AG04449 (cell line): ENCODE measurements at places on chromosomes 5 and 9.

GRCh38 chr5:56206126-56206910 lies 26.8 kb downstream of the ANKRD55 start:
- DNase-seq: peak; percentile 37

- DNase-seq: no peak
Observed at GRCh38 chr5:171221916-171222315, 87.1 kb upstream of the TLX3 start.

GRCh38 chr9:69571032-69571431 lies 101.1 kb downstream of the APBA1 start:
- DNase-seq: no peak

DNA sequence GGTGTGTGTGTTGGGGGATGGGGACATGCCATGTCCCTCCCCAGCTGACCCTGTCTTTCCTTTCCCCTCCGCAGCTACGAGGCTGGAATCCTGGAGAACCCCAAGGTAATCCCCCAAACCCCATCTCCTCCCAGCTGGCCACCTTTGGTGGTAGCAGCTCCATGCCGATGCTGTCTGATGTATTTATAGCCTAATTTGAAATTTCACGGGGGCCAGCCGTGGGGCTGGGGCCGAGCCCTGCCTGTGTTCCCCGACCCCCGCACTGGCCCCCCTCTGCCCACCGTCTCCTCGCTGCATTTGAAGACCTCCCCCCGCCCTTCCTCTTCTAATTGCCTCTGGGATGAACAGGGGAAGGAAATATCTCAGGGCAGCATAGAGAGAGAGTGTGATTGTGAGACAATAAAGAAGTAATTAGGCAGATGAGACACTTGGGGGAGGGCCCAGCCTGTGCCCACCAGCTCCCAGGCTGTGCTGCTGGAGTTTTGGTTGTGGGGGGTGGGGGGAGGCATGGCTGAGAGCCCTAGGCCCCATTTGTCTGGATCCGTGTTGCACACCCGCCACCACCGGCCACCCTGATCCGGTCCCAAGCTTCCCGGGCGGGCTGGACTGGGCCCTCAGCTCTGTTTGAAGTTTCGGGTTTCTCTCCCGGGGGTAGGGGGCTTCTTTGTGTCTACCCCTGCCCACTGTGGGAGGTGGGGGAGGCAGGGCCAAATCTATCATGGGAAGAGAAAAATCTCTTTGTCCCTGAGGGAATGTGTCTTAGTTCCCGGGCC lies 26.8 kb downstream of the ASS1 start:
- no peak for DNase-seq

DNA sequence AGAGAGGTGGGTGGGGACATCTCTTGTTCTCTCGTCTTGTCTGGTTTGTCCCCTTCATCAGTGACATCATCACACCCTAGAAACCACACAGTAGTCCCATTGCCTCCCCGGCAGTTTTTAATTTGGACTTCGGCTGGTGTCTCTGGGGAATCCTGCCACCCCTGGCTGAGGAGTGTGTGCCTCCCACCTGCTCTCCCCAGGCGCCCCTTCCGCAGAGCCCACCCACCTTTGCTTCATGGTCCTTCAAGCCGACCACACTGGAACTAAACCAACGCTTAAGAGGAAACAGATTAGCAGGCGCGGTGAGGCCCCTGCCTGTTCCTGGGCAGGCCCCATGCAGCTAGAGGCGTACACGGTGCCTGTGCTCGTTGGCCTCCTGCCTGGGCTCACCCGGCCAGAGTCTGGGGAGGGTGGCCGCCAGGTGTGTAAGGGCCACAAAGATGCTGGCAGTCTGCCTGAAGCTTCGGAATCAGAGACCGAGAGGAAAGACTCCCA lies 107.6 kb upstream of the SPRY4 start:
- no peak for DNase-seq

- no peak for DNase-seq
Observed at GRCh38 chr5:12662545-12663314, 758.5 kb upstream of the CTNND2 start.

- DNase-seq: no peak
Observed at GRCh38 chr5:154031937-154032489, 6.7 kb downstream of the FAM114A2 start.

GRCh38 chr5:93395971-93396379 lies 185.0 kb downstream of the NR2F1-AS1 start:
- no peak for DNase-seq

- DNase-seq: no peak
Observed at GRCh38 chr5:127774221-127774620, 71.0 kb downstream of the CCDC192 start.

DNA sequence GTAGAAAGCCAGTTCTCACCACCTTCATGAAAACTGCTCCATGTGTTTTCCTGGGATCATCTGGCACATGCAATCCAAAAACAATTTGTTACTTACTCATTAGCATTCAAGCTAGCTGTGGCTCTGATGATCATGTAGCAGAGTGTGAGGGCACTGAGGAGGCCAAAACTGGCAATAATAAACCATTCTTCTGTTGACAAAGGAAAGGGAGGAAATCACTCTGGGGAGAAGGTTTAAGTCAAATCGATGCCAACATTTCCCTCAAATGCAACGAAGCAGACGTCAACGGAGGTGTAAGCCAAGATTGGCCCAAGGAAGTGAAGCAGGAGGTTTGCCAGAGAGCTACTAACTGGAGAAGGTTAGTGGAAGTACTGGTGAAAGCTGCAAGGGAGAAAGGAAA lies 55.7 kb upstream of the TBC1D9B start:
- DNase-seq: no peak

DNA sequence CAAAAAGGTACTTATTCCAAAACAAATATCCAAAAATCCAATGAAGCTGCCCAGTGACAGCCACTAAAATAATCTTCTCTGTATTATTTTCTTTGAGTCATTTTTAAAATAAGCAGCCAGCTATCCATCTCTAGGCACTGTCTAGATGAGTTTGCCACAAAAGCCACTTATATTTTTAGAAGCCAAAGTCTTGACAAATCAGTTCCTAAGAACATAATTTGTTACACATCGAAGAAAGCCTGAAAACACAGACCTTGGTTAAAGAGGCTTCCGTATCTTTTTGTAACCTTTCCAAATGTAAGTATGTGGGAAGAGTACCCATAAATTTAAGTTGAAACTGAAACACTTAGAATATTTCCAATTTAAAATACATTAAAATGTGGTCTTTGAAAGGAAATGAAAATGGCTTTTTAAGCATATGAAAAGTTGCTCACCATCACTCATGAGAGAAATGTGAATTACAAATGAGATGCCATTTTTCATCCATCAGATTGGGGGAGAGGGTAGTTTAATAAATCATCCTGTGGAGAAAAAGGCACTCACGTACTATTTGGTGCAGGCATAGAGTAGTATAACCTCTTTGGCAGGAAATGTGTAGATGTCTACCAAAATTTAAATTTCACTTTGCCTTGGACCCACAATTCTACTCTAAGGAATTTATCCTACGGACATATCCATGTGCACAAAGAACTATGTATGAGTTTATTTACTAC lies 180.4 kb downstream of the MLLT3 start:
- DNase-seq: no peak

DNA sequence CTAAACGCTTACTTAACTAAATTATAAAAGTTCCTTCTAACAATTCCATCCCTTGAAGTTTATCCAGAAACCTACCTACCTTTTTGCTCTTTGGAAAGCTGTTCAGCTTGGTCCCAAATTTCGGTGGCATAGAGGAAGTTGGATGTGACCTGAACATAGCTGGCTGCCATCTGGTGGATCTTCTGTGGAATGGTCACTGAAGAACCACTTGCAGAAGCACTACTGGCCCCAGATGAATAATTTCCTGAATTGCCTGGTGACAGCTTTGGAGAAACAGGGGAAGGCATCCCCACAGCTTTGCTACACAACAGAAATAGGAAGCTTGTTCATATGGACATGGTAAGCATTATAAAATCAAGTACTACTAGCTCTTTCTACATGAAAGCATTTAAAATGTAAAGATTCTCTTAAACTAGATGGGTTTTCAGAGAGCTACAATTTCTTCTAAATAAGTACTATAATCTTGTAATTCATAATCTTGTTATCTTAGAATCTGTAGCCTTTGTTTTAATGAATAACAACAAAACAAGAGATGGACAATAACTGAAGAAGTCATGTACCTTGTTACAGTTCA lies 9.9 kb downstream of the LEAP2 start:
- DNase-seq: no peak

DNA sequence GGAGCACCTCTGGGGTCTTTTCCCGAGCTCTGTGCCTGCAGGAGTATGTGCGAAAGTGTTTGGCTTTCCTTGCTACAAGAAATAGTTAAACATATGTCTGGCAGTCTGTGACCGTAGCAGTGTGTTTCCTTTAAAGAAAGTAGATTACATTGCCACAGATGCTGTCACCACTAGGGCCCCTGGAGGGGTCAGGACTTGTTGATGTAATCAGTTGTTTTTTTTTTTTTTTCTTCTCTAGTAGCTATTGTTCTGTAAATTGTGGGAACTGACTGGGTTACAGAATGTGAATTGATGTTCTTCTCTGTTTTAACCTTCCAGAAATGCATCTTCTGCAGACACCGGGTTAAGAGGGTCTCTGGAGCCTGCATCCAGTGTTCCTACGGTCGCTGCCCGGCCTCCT lies 345.6 kb downstream of the KDM4C start:
- DNase-seq: no peak

- no peak for DNase-seq
Observed at GRCh38 chr5:123545506-123545905, 33.5 kb downstream of the CSNK1G3 start.

DNA sequence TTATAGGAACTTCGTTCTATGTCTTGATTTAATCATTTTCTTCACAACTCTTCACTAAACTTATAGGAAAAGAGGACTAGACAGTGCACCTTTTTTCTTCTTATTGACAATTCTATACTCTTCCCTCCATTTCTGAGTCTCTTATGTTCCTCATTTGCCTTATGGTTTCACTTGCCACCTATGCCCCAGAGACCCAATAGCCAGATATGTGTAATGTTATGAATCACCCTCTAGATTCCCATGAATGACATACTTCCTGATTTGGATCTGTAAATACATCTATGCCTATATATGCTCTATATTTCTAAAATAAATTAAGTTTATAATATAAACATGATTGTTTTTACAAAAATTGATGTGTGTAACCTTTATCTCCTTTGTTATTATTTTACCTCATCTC lies 514.1 kb upstream of the MEF2C start:
- no peak for DNase-seq

DNA sequence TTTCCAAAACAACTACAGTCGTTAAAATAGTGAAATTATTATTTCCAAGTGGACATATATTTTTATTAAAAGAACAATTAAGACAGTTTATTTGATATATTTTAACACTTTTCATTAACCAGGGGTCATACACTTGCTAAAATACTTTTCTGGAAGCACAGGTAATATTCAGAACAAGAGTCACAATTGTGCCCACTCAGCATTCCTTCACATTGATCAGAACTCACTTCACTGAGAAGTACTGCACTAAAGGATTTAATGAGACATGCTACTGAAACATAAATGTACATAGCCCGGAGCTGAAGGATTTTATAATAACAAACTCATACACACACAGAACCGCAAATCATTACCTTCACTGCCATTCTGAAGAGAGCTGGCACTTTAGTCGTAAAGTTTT lies 361.8 kb downstream of the ARL15 start:
- no peak for DNase-seq

DNA sequence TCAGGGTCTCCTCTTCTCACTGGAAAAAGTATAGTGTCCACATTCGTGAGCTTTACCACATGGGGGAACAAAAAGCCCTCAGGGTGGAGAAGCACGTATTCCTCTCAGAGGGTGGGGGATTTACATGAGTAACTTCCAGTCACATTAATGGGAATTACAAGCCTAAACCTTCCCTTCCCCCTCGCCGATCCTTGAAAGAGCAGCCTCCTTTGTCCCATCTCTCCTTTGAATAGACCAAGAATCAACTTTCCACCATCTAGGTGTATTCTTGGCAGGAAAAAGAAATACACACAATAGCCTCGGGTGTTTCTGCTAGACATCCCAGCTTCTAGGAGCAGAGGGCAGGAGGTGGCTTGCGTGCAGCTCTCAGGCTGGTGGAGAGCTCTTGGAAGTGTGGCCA lies 144.4 kb downstream of the ZNF462 start:
- no peak for DNase-seq

DNA sequence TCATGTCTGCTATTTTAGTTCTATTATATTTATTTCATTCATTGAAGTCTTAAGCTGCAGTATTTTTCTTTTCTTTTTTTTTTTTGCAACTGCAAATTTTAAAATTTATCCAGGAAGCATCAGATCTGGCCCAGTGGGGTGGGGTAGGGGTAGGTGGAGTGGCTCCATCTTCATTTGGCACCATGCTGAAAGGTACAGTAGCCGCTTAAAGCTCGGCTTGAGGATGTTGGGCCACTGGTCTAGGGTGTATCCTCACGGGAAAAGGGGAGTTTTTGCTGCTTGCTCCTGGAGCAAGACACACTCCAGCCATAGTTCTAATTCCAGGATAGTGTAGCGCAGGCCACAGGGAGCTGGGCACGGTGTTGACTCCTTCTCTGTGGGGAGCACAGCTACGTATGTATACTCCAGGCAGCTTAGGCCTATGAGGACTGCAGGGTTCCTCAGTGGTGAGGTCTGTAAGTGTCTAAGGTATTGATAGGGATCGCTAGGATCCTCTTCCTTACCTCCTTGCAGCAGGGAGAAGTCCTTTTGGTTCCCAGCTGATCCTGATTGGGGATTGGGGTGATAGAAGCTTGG lies 22.7 kb downstream of the RCL1 start:
- no peak for DNase-seq

GRCh38 chr5:162870966-162871365 lies 566.4 kb upstream of the CCNG1 start:
- no peak for DNase-seq

GRCh38 chr9:130770679-130771442 lies 64.2 kb upstream of the ABL1 start:
- peak; percentile 37 for DNase-seq

GRCh38 chr5:31346896-31347551 lies 153.5 kb downstream of the CDH6 start:
- DNase-seq: no peak

GRCh38 chr5:162325143-162325727 lies 257.7 kb downstream of the GABRG2 start:
- DNase-seq: no peak

DNA sequence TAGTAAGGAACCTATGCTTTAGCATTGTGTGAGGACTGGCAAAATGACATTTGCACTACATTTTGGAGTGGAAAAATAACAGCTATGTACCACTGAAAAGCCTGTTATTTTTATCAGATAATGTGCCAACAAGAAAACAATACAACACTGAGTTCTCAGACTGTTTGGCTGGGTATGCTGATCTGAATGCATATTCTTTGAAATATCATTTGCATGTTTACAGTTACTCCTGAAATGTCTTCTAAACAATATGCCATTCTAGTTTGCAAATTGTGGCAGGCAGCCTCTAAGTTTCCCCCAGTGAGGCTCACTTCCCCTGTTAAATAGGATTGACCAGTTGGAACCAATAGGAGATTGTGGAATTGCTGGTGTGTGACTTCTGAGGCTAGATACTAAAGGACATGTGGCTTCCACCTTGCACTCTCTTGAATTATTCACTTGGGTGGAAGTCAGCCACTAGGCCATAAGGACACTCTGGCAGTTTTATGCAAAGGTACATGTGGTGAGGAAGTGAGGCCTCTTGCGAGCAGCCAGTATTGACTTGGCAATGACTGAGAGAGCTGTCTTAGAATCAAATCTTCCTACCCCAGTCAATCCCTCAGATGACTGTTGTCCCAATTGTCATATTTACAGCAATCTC lies 250.4 kb upstream of the PCSK5 start:
- no peak for DNase-seq

- no peak for DNase-seq
Observed at GRCh38 chr9:116144555-116144954, 9.0 kb upstream of the PAPPA start.

- no peak for DNase-seq
Observed at GRCh38 chr9:126689027-126689825, 75.5 kb downstream of the LMX1B start.
